ENCODE measurements at places on chromosomes 3 and 15. TPM values are rescaled to one million over a fixed set of nuclear protein-coding genes. Genes with fewer than 3 reads are reported as not detected.

SOX2 gene
- total RNA-seq = 11.3 TPM

LRRN1 gene
- total RNA-seq = not detected

IL16 gene
- 85.1 TPM for total RNA-seq

LCTL gene
- not detected for total RNA-seq

CAV3 gene
- not detected for total RNA-seq

MYEF2 gene
- 129 TPM for total RNA-seq

GPR171 gene
- not detected for total RNA-seq

ACAA1 gene
- 50.3 TPM for total RNA-seq

MUSTN1 gene
- 1.7 TPM for total RNA-seq

TMCO5A gene
- total RNA-seq = not detected

NOX5 gene
- not detected for total RNA-seq

TMC3 gene
- total RNA-seq = not detected

DNA sequence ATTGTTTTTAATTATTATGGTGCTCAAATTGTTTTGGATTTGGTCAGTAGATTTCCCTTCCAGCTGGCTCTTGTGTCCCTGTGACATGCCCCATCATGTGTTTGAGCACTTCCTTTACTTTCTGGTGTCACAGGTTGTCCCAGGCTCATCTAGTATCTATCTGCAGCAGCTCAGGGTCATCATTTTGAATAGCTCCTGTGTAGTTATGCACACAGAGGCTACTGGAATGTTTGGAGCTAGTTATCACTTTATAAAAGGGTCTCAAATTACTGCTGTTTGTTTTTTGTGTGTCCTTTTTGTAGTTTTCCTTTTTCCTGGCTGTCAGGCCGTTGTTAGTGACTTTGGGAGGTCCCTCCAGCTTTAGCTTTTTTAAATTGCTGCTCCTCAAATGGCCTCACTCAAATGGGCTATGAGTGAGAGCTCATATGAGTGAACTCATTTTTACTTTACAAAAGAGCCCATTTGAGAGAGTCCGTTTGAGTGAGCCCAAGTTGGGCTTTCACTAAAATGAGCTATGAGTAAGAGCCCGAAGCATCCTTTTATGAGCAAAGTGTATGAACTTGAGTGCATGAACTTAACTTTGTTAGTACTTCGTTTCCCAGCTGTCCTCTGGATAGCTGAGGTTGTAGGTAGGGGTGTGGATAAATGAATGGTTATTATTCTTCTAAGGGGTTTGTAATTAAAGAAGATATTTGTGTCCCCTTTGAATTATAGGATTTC, 43.8 kb downstream of the SQOR start:
- DNase-seq = no peak

GRCh38 chr3:160797356-160797755, 41.3 kb downstream of the PPM1L start:
- DNase-seq = no peak

- no peak for DNase-seq
Observed at GRCh38 chr3:13072600-13073325, 466 bp downstream of the IQSEC1 start.

- no peak for DNase-seq
Observed at GRCh38 chr3:100107221-100107814, 7.0 kb downstream of the FILIP1L start.

DNA sequence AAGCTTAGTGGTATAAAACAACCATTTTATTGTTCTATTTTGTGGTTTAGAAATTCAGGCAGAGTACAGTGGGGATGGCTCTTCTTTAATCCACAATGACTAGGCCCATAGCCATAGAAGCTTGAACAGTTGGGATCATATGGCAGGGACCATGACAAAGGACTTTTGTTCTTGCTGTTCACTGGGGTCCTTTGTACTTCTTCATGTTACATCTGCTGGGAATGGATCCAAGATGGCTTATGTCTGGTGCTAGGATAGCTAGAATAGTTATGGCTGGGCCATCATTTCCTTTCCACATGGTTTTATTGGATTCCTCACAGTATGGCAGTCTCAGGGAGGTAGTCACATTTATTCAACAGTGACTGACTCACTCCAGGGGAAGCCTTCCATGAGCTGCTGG, 427.9 kb upstream of the AGTR1 start:
- DNase-seq = no peak

DNA sequence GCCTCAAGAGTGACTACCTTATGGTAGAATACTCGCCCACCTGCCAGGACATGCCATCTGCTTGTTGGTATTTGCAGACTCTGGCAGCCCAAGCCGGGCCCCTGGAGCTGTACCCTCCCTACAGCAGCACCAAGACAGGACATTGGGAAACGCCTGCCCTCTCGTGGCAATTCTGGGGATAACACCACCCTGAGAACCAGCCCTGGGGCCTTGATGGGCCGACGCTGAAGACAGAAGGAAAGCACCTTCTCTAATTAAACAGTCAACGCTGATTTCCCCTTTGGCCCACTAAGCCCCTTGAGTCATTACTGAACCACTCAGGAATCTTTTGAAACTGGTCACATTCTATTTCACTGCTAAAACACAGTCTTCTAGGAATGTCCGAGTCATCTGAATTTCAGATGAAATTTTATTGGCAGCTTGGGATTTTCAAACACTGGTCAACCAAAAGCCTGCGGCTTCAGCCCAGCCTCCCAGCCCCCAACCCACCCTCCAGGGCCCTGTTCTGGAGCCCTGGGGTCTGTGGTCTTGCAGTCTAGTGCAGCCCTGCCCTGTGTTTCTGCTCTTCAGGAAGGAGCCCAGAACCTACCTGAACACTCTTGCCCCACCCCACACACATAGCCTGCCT, 91.3 kb downstream of the TMEM266 start:
- peak; percentile 77 for DNase-seq

- DNase-seq = peak; percentile 35
Observed at GRCh38 chr3:113630956-113631542, 65.4 kb downstream of the USF3 start.

DNA sequence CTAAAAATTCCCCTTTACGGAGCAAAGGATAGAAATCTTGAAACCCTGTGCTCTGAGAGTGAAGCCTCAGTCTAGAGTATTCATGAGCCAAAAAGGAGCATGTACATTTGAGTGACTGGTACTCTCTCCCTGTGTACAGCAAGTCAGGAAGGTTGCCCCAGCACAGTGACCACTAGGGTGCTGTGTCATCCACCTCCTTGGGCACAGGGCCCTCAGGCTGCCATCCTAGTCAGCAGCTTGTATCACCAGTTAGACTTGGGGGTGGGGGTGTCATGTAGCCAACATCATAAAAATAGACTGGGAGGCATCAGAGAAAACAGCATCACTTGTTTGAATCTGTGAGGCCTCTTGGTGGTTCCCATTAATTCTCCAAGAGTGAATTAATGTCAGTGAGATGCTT, 12.0 kb downstream of the NME9 start:
- no peak for DNase-seq

- no peak for DNase-seq
Observed at GRCh38 chr3:160598865-160599264, 33.5 kb upstream of the KPNA4 start.

- no peak for DNase-seq
Observed at GRCh38 chr3:43038010-43038409, 58.9 kb downstream of the GASK1A start.

DNA sequence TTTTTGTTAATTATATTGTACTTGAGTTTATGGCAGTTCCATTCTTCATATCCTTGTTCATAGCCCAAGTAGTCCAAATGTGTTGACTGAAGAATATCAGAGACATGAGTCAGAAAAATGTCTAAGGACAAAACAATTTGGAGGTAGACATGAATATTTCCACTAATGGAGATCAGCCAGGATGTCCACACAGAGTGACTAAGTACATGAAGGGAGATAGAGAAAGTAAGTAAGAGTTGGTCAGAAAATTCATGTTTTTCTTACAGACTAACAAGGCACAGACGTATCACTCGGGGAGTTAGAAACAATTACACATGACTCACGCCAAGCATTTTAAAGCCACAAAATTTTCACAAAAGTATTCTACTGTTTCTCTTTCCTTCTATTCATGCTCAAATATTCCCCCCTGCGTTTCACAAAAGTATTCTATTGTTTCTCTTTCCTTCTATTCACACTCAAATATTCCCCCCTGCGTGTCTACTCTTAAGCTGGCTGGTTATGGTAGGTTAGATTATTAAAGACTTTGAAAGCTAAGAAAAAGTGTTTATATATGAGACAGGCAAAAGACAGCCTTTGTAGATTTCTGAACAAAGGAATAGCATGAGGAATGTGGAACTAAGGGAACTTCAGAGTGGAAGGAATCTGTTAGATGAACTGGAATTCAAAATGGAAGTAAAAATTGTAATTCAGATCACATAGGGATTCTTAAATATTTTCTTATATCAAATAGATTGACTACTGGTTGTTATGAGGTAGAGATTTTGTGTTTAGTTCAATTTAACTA, 648.7 kb upstream of the CCDC54 start:
- DNase-seq = no peak

DNA sequence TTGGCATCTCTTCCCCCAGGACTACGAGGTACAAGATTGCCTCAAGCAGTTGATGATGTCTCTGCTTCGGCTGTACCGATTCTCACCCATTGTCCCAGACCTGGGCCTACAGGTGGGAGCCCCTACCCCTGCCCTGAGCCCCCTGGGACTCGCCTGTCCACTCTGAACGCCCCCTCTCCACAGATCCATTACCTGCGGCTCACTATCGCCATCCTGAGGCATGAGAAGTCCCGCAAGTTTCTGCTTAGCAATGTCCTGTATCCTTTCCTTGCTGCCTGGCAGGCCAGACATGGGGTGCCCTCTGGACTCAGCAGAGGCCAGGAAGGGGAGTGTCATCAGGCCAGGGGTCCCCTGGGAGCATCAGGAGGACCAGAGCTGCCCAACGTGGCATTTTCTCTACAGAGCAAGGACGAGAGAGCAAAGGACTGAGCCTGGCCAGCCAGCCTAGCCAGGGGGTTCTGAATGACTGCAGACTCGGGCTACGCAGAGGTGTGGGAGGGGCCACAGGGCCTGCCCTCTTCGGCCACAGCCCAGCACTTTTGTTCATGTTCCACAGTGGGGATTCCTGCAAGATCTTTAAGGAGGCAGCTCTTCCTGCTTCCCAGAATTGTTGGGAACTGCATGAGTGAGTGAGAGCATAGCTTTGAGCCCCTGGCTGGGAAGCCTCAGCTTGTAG, 11.2 kb downstream of the RNF123 start:
- DNase-seq = no peak

- DNase-seq = peak; percentile 37
Observed at GRCh38 chr3:15797642-15798303, at the start of gene ANKRD28. ANKRD28 (minus strand) TSS chr3:15797979; CDS start chr3:15796521, 1,458 bp downstream.

DNA sequence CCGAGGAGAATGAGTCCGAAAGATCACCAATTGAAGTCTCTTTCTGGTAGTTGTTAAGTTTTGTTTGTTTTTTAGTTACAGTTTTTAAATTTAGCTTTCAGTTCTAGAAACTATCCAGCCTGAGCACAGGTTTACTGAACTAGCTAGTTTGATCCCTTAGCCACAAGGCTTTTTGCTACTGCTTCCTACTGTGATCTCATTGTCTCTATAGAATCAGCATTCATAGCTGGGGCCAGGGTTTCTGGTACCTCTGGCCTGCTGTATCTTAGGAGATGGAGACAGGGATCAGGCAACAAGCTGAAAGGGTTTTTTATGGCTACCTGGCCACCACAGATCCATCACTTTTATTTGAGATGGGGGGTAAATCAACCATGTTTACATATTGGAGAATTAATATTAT, 37.0 kb downstream of the GOLM2 start:
- DNase-seq = no peak

DNA sequence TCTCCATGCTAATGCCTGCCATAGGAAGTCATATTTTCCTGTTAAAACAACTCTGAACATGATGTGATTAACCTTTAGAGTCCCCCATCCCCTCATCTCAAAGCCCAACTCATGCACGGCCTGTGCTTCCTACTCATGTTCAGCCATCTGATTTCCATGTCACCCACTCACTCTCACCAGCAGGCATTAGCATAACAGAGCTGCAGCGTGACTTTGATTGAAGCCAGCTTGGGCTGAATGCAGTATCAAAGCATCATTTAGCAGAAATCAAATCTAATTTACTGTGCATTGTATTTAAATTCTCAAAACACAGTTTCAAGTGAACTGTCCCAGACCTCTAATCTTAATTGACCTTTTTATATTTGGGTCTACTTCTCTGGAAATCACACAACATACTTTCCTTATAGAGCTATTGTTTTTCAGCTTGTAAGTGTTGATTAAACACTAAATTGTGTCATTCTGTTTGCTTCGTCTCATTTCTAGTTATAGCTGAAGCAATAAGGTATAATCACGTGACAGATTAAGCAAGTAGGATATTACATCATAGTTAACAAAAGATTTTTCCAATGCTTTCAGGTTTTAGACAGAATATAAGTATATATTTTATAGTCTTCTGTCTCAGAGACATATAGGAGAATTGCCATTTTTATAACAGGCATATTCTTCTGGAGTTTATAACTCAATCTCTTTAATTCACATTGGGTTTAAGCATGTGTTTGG, 501.5 kb downstream of the ROBO2 start:
- no peak for DNase-seq

GRCh38 chr15:80878867-80879250, 99.7 kb downstream of the CEMIP start:
- no peak for DNase-seq

GRCh38 chr3:107668963-107669362, 146.2 kb downstream of the BBX start:
- DNase-seq = no peak

- DNase-seq = no peak
Observed at GRCh38 chr3:31252216-31253185, 280.2 kb upstream of the STT3B start.

- peak; percentile 11 for DNase-seq
Observed at GRCh38 chr3:14497321-14497720, 42.8 kb downstream of the GRIP2 start.

- DNase-seq = peak; percentile 37
Observed at GRCh38 chr3:71511037-71511436, 72.5 kb downstream of the FOXP1 start.

DNA sequence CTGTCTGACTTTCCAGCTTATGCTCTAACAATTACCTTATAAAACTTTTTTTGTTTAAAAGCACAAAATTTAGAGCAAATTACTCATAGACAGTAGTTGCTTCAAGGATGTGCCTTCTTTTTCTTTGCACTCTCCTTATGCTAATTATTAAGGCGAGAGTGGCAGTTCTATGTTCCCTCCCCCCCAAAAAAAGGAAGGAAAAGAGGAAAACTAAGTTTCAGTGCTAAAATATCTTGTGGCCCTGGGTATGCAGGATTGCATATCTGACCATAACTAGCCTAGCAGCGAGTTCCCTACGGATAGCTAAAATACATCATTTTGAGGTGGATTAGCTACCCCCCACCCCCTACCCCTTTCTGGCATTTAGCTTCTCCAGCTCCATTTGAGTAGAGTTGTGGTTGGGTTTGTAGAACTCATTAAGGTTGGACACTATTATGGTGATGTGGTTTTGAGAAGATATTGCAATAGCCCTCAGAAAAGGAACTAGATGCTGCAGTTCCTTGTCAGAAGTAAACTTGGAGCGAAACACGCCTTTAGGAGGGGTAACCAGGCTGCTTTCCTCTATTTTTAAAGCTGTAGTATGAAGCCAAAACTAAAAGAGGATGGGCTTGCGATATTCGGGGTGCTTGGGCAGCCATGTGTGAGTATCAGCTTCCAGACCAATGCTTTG, 174.6 kb downstream of the AKAP13 start:
- DNase-seq = peak; percentile 16

GRCh38 chr3:150222691-150223489, 185.2 kb upstream of the TSC22D2 start:
- DNase-seq = no peak

GRCh38 chr3:8969241-8969640, 6.0 kb upstream of the RAD18 start:
- DNase-seq = no peak

- no peak for DNase-seq
Observed at GRCh38 chr15:29140475-29141307, 128.9 kb downstream of the NSMCE3 start.

Measured in OCI-LY7 (cell line).